ENCODE measurements at places on chromosomes 16 and 17. TPM values are rescaled to one million over a fixed set of nuclear protein-coding genes. Genes with fewer than 3 reads are reported as not detected.

Gene ESRP2
- total RNA-seq, result under 0.01 TPM

Gene ITGA2B
- under 0.01 TPM for total RNA-seq

- DNase-seq, result peak; percentile 48
These were observed 192.4 kb upstream of the HSBP1 start for GRCh38 chr16:83615141-83615952.

Gene CIBAR2
- total RNA-seq, result 0.18 TPM

GRCh38 chr17:40318830-40319391 lies 9.9 kb downstream of the RARA start:
- no peak for DNase-seq

GRCh38 chr17:39551879-39552278 lies 55.8 kb downstream of the NEUROD2 start:
- DNase-seq, result peak; percentile 42

Gene KCNH4
- total RNA-seq, result not detected

Gene CLEC19A
- not detected for total RNA-seq
